ENCODE measurements at places on chromosomes 16 and 17.

DNA sequence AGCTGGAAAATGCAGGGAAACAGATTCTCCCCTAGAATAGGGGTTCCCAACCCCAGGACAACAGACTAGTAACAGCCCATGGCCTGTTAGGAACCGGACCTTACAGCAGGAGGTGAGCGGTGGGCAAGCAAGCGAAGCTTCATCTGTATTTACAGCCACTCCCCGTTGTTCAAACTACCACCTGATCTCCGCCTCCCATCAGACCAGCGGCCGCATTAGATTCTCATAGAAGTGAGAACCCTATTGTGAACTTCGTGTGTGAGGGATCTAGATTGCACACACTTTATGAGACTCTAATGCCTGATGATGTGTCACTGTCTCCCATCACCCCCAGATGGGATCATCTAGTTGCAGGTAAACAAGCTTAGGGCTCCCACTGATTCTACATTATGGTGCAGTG, 3.5 kb downstream of the CD300LB start:
- no peak overlapping the region for H3K27ac ChIP-seq
- no peak for DNase-seq
- no peaks in the 10 kb centered on the region for H3K4me1 ChIP-seq
- no peaks in the 10 kb centered on the region for H3K36me3 ChIP-seq
- no peaks in the 10 kb centered on the region for H3K27me3 ChIP-seq

GRCh38 chr16:31148896-31149295, 970 bp downstream of the PRSS36 start:
- DNase-seq = no peak
- no peak overlapping the region for H3K27ac ChIP-seq
- H3K4me3 ChIP-seq = no peak overlapping the region
- no peaks in the 10 kb centered on the region for H3K27me3 ChIP-seq
- no peaks in the 10 kb centered on the region for H3K4me1 ChIP-seq

DNA sequence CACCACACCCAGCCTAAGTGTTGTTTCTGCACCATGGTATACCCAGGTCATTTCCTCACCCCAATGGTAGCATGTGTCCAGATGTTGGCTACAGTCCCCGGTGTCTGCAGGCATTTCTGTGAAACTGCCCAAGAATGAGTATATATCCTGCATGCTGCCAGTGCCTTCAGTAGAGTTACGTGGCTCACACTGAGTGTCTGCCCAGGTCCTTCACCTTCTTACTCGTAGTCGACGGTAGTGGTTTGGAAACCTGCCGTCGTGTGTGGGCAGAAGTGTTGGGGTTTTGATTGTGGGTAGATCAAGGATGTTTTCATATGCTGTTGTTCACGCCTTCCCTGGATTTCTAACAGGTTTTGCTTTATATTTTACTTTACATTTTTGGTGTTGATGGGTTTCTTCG, 16.8 kb downstream of the TCF25 start:
- DNase-seq = no peak
- no peaks in the 10 kb centered on the region for H3K27me3 ChIP-seq
- H3K36me3 ChIP-seq = peaks cover 16% of the 10 kb centered on the region
- H3K4me3 ChIP-seq = no peak overlapping the region
- H3K4me1 ChIP-seq = no peaks in the 10 kb centered on the region

GRCh38 chr17:3659541-3660111, 8.8 kb downstream of the TAX1BP3 start:
- H3K4me1 ChIP-seq = no peaks in the 10 kb centered on the region
- peak; percentile 92 for DNase-seq
- no peaks in the 10 kb centered on the region for H3K36me3 ChIP-seq
- no peaks in the 10 kb centered on the region for H3K27me3 ChIP-seq

- H3K36me3 ChIP-seq = no peaks in the 10 kb centered on the region
- H3K4me1 ChIP-seq = no peaks in the 10 kb centered on the region
- no peak overlapping the region for H3K27ac ChIP-seq
- H3K4me3 ChIP-seq = no peak overlapping the region
These were observed 15.9 kb upstream of the LGALS9 start for GRCh38 chr17:27615121-27615520.

- H3K4me1 ChIP-seq = no peaks in the 10 kb centered on the region
- DNase-seq = no peak
- H3K36me3 ChIP-seq = peaks cover 8% of the 10 kb centered on the region
These were observed 55.0 kb upstream of the ATP2A3 start for GRCh38 chr17:4019275-4019674.

- H3K27ac ChIP-seq = no peak overlapping the region
- H3K27me3 ChIP-seq = no peaks in the 10 kb centered on the region
- no peaks in the 10 kb centered on the region for H3K4me1 ChIP-seq
- H3K4me3 ChIP-seq = no peak overlapping the region
- H3K36me3 ChIP-seq = no peaks in the 10 kb centered on the region
These were observed 5.7 kb downstream of the SMIM5 start for GRCh38 chr17:75638893-75639292.

GRCh38 chr17:47742319-47743181, 9.5 kb downstream of the TBX21 start:
- no peak for DNase-seq
- no peak overlapping the region for H3K27ac ChIP-seq
- no peaks in the 10 kb centered on the region for H3K36me3 ChIP-seq
- no peak overlapping the region for H3K4me3 ChIP-seq
- H3K27me3 ChIP-seq = no peaks in the 10 kb centered on the region

DNA sequence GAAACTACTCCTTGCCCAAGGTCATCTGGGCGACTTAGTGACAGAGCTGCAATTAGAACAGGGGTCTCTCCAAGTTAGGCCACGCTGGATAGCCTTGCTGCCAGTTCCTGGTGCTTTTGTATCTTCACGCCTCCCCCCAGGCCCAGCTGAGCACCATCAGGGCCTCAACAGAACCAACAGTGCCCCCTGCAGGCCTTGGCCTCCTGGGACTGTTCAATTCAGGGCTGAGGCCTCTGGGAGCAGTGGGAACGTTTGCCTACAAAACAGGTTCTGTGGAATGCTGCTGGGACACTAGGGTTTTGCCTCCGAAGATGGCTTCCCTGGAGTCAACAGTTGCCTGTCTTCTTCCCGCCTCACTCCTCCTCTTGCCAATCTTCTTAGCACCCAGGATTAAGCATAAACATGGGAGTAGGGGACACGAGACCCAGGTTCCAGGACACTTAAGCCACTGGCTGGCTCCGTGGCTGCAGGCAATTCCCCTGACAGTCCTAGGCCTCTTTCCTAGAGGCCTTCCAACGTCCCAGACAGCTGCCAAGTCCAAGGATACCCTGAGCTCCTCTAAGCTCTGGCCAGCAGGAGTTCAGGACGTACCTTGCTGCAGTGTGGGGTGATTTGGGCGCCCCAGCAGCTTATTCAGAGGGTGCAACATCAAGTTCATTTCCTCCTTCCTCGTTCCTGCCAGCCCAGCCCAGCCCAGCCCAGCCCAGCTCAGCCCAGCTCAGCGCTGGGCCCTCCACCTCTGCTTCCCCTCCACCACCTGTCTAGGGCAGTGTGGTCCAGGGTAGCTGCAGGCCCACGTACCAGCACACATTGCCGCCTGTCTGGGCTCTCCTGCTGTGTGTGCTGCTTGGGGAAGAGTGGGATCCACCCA, 246.6 kb upstream of the RPL38 start:
- H3K4me1 ChIP-seq = no peaks in the 10 kb centered on the region
- no peak overlapping the region for H3K27ac ChIP-seq
- no peak overlapping the region for H3K4me3 ChIP-seq
- no peaks in the 10 kb centered on the region for H3K27me3 ChIP-seq

DNA sequence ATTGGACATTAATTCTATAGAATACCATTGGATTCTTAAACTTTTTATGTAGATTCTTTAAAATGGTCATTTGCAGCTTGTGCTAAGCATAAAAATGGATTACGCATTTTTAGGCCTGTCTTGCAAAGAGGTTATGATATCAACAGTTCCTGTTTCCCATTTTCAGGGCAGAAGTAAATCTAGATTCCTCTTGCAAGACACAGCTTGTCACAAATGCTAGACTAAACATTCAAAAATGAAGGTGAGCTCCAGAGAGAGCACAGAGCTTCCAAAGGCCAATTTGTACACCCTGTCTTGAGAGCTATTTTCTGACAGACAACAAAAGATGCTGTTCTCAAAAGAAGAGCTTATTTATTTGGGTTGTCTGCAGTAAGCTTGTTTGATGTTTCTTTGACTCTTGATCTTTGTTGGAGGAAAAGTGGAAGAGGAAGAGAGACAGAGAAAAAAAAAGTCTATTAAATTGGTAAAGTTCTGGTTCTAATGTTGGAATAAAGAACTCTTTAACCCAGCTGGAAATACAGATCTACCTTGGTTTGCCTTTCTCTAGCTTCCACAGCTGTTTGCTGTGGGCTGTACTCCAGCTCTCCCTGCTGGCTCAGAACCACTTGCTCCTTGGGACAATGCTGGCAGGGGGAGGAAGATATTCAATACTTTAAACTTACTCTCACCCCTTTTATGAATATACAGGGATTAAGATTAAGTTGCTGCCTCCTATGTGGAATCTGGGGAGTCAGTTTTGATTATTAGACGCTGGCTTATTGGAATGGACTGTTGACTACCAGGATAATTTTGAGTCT, 651.8 kb downstream of the CDH11 start:
- no peaks in the 10 kb centered on the region for H3K27me3 ChIP-seq
- no peaks in the 10 kb centered on the region for H3K36me3 ChIP-seq
- no peak for DNase-seq
- no peak overlapping the region for H3K4me3 ChIP-seq

DNA sequence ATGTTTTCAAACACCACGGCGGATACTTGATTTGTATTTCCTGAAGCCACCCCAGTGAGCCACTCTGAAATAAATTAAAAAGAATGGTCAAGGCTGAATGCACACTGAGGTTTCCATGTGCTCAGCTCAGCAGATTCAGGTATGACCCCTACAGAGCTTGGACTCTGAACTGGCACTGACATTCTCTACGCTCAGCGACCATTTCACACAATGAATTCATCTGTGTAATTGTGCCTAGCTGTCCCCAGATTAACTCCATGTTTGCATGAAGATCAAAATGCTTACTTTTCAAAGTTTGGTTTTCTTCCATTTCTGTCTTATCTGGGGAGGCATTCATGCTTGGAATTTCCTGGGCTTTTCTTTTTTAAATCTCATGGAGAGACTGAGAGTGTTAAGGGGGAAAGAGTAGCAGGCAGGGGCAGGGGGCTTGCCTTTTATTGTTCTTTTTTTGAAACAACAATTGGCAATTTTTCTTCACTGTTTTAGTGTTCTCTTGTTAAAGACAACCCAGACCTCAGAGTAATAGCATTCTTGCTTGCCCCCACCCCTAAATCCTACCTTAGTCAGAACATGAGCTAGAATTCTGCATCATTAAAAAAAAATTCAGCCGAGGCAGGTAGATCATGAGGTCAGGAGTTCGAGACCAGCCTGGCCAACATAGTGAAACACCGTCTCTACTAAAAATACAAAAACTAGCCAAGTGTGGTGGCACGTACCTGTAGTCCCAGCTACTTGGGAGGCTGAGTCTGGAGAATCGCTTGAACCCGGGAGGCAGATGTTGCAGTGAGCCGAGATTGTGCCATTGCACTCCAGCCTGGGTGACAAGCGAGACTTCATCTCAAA, 85.5 kb upstream of the HNF1B start:
- no peak overlapping the region for H3K27ac ChIP-seq
- no peaks in the 10 kb centered on the region for H3K27me3 ChIP-seq
- no peaks in the 10 kb centered on the region for H3K4me1 ChIP-seq
- no peaks in the 10 kb centered on the region for H3K36me3 ChIP-seq
- no peak for DNase-seq
- H3K4me3 ChIP-seq = no peak overlapping the region

DNA sequence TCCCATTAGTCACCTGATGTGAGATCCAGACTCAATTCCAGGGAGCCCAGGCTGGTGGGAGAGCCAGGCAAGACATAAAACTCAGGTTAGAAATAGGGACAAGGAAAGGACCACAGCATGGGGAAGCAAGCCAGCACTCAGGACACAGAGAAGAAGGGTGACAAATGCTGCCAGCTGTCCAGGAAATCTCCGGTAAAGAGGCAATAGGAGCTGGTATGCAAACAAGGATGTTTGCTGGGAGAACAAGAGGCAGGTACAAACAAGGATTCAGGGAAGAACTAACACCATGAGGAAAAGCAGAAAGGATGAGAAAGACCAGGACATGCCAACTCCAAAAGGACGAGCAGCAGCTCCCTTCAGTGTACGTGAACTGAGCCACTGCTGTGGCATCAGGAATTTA, 10.2 kb upstream of the TXNDC11 start:
- no peaks in the 10 kb centered on the region for H3K27me3 ChIP-seq
- H3K36me3 ChIP-seq = peaks cover 22% of the 10 kb centered on the region
- no peaks in the 10 kb centered on the region for H3K4me1 ChIP-seq
- DNase-seq = no peak
- no peak overlapping the region for H3K4me3 ChIP-seq

DNA sequence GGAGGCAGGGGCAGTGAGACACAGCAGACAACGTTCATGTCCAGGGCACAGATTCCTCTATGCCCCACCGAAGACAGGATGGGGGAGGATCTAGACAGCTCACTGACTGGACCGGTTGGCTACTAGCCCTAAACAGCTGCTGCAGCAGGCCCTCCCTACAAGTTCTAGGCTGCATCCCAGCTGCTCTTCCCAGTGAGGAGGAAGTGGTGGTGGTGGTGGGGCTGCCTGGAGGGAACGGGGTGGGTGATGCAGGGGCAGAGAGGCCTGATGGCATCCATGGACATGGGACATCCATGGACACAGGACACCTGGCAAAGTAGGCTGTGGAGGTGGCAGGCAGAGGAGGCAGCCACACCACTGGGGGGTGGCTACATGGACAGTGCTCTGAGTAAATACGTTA, 18.3 kb downstream of the SPHK1 start:
- H3K27ac ChIP-seq = no peak overlapping the region
- DNase-seq = no peak
- no peaks in the 10 kb centered on the region for H3K4me1 ChIP-seq
- no peaks in the 10 kb centered on the region for H3K27me3 ChIP-seq
- H3K4me3 ChIP-seq = no peak overlapping the region

DNA sequence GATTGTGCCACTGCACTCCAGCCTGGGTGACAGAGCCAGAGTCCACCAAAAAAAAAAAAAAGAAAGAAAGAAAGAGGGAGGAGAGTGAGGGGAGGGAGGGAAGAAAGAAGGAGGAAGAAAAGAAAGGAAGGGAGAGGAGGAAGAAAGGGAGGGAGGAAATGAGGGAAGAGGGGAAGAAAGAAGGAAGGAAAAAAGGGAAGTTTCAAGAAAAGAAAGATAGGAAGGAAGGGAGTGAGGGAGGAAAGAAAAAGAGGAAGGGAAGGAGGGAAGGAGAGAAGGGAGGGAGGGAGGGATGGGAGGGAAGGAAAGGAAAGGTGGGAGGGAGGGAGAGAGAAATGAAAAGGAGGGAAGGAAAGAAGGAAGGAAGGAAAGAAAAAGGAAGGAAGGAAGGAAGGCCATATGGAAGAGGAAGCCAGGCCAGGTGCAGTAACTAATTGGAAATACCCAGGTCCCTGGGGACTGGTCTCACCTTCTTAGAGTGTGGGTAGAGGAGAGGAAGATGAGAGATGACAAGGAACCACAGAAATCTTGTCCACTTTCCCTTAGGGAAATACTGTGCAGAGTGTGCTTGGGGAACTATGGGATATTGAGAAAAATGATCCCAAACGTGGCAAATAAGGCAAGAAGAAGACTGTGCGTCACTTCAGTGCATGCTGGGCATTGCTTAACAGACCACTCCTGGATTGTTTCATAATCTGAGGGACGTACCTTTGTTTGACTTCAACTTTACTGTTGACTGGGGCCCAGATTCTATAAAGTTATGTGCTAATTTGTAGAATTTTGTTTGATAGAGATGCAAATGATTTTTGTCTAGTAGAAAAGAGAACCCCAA, 15.1 kb upstream of the CSNK2A2 start:
- H3K27ac ChIP-seq = no peak overlapping the region
- H3K27me3 ChIP-seq = no peaks in the 10 kb centered on the region
- no peaks in the 10 kb centered on the region for H3K4me1 ChIP-seq

Data from aorta (tissue), 5 donors.